ENCODE measurements at places on chromosomes 5 and 9. TPM values are rescaled to one million over a fixed set of nuclear protein-coding genes. Genes with fewer than 3 reads are reported as not detected.

- no peak for DNase-seq
These were observed 1084.5 kb downstream of the NR2F1-AS1 start for GRCh38 chr5:92496545-92496944.

FBP1 gene
- 59.1 TPM for polyA plus RNA-seq

DNA sequence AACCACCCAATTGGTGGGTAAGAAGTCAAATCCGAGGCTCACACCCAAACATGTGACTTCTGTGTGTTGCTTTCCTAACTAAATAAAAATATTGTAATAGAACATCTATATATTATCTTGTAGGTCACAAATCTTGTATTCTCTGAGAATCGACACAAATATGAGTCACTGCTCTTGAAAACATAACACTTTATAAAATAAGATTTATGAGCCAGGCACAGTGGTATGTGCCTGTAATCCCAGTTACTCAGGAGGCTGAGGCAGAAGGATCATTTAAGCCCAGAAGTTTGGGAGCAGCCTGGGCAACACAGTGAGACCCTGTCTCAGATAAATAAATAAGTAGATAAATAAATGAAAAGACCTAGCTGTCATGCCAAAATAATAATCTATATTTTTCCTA lies 624.1 kb downstream of the ANXA1 start:
- DNase-seq, result no peak

COL5A1 gene
- polyA plus RNA-seq, result 77.0 TPM

DNA sequence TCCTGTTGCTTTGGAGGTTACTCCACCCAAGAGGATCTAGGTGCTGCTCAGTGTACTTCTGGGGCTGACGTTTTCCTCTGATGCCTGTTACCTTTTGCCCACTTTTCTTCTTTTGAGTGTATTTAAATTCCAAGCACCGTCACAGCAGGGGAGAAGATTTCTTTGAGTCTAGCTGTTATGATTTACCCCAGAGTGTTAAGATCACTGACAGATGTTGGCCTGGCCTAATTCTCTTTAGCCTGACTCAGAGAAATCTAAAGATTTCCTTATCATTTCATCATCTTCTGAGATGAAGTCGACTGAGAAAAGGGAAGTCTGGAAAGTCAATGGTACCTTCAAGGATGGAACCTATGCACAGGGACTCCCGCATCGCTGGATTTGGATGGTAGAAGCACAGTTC lies 191.5 kb downstream of the FBXL7 start:
- no peak for DNase-seq
